ENCODE measurements at places on chromosomes 2 and 18.

DNA sequence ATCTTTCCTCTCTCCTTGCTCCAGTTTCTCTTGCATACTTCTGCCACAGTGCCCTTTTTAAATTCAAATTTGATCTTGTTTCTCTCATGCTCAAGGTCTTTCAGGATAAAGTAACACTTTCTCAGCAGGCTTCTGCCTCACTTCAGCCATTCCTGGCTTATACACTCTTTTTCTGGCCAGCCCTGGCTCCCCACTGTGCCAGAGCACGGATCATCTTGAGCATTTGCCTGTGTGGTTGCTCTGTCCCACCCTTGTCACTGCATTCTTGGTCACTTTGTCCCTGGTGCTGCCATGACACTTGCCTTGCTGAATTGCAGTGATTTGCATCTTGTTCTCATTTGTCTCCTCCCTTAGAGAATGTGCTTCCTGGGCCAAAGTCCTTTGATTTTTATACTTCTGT, 634.3 kb downstream of the TMEM182 start:
- no peak for DNase-seq

GRCh38 chr18:78859686-78860085, 119.9 kb upstream of the SALL3 start:
- no peak for DNase-seq

DNA sequence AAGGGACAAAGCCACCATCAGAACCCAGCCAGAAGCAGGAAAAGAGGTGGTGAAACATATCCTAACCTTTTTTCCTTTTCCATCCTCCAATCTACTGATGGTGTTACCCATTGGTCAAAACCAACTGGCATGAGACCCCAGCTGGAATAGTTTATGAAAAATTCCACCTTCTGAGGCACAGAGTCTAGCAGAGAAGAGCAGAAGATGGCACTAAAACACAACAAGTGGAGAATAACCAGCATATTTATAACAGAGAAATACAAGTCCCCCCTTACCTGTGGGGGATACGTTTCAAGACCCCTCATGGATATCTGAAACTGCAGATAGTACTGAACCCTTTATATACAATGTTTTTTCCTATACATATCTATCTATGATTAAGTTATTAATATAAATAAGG, 4.9 kb upstream of the INPP1 start:
- DNase-seq: no peak

- no peak for DNase-seq
These were observed 27.1 kb downstream of the TTC32 start for GRCh38 chr2:19874726-19875125.

DNA sequence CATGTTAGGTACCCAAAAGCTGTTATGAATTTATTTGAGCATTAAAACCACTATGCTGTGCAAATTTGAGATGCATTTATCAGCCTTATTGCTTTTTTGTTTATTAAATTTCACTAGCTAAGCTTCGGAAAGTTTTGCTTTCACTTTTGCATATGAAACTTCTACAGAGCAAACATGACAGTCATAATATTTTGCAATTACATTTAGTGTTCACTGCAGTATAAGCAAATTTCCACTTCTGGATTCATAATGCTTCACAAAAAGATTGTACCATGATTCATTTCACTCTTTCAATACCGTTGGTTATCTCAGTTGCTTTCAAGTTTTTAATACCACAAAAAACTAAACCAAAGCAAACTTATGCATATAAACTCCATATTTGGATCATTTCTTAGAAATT, 228.7 kb upstream of the SLC8A1 start:
- DNase-seq: no peak

DNA sequence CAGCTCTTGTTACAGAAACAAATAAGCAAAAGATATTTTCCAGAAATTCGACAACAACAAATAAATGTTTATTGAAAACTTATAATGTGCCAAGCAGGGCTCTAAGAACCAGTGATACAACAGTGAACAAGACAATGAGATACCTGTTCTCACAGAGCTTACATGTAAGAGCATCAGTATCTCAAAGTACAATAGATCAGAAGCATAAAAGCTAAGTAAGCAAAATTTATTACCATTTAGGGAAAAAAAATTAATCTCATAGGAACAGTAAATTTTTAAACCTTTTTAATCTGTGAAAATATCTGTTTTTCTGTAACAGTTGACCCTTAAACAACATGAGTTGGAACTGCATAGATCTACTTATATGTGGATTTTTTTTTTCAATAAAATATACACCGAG, 20.9 kb downstream of the ROCK1 start:
- no peak for DNase-seq

GRCh38 chr2:224884188-224884587, 158.1 kb downstream of the DOCK10 start:
- DNase-seq: no peak

DNA sequence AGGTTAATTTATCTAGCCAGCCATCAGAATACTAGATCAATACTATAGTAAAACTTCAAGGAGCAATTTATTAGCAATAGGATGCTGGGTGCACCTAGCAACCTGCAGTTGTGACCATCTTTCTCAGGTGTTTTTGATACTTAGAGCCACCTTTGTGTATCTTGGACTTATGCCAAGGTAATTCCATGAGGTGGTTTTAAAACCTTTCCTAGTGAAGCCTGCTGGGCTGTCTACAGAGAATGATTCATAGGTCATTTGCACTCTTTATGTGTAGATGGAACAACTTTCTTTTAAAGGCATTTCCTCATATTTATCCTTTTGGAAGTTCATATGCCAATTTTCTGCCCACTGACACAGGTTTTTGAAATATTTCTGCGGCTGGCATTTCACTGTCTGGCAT, 1030.1 kb upstream of the POU3F3 start:
- DNase-seq: no peak

DNA sequence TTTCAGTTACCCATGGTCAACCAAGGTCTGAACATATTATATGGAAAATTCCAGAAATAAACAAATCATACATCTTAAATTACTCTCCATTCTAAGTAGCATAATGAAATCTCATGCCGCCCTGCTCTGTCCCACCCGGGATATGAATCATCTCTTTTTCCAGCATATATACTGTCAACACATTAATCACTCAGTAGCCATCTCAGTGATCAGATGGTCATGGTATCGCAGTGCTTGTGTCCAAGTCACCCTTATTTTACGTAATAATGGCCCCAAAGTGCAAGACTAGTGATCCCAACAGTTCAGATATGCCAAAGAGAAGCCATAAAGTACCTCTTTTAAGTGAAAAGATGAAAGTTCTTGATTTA, 43.8 kb downstream of the OSBPL6 start:
- no peak for DNase-seq

GRCh38 chr2:142536966-142537365, 340.5 kb upstream of the KYNU start:
- DNase-seq: no peak

DNA sequence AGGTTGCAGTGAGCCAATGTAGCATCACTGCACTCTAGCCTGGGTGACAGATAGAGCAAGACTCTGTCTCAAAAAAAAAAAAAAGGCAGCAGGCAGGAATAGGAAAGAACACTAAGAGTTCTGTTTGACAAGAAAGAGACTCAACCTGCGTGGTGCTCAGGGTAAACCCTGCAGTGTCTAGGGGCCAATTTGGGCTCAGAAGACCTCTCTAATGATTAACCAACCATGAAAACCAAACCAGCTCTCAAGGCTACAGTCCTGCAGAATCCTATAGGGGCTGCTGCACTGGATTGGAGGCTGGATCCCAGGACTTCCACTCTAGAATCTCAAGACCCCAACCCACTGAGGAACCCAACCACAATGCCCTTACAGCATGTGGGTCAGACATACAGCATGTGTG, 2.4 kb downstream of the TRABD2A start:
- no peak for DNase-seq

GRCh38 chr2:221529943-221530652, 42.0 kb downstream of the EPHA4 start:
- peak; percentile 56 for DNase-seq

DNA sequence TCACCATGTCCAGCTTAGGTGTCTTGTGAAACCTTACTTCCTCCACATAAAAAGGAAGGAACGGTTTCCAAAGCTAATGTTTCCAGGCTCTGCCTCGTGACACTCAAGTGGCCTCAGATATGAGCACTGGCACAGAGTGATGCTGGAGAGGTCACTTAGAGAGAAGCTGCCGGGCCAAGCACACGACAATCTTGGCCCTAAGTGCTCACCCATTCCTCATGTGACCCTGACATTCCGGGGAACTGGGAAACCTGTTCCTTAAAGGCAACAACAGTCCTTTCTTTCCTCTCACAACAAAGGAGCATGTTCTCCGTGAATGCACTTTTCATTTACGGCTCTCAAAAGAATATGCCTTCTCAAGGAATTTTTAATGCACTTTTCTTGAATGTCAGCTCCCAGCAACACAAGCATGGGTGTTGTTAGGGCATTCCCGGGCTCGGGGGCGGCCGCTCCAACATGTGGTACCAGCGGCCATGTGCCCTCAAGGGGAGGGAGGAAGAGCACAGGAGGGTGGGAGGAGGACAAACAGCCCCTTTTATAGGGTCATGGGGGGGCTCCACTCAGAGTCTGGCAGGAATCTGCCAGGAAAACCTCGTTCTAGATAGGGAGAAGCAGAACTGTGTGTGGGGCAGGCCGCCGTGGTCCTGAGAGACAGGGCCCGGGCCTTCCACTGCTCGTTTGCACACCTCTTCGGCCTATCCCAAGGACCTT, 118.6 kb downstream of the MBP start:
- no peak for DNase-seq

DNA sequence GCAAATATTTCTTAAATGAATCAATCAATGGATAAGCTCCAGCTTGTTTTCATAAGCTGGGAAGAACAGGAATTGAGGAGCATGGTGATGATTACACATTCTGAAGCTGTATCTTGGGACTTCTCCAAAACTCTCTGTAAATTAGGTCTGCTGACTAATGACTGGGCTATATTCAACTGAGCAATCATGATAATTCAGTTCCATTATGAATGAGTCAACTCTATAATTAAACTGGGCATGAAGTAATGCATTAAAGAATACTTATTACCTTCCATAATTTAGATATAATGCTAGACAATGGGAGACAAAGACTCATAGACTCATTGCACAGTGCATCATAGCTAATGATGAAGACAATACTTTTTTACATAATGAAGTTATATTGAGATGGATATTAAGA, 207.4 kb downstream of the CBLN2 start:
- no peak for DNase-seq

- DNase-seq: no peak
These were observed 22.4 kb downstream of the LRRFIP1 start for GRCh38 chr2:237649541-237650454.

GRCh38 chr2:30257266-30258214, 26.2 kb downstream of the LBH start:
- DNase-seq: no peak

DNA sequence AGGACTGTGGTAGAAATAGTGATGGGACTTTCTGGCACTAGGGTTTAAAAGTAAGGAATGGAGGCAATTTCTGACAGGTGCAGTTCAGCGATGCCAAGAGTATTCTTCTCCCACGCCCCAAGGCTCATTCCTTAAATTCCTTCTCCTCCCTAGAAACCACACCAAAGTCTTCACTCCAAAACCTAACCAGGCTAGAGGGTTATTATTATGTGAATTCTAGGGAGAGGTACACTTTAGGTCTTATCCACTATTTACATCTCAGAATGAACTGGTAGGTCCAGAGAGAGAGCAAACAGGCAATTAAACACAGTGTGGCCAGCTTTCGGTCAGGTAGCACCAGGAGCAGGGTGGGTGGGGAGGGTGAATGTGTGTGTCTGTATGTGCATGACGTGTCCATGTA, 11.4 kb downstream of the IL1F10 start:
- DNase-seq: no peak

DNA sequence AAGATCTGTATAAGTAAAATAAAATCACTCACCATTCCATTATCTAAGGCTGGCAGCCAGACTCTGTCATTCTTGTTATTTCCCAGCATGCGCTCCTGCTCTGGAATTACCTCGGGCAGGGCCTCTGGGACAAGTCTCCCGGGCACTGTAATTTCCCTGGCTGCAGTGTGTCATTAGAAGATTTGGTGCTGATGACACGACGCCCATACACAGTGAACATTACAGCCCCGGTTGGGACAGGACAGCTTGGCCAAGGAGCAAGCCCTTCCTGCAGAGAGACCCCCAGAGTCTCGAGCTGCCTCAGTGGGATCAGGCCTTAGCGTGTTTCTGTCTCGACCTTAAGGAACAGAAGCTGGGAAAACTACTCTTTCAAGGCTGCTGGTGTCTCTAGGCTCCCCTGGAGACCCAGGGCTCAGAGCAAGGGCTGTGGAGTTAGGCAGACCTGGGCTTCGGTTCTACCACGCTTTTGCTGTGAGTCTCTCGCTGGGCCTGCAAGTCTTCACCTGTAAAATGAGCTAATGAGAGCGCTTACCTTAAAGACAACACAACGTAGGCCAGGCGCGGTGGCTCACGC, 39.7 kb downstream of the SMAD7 start:
- no peak for DNase-seq

- DNase-seq: peak; percentile 96
These were observed 55.1 kb upstream of the MAP4K3 start for GRCh38 chr2:39492095-39492590.

DNA sequence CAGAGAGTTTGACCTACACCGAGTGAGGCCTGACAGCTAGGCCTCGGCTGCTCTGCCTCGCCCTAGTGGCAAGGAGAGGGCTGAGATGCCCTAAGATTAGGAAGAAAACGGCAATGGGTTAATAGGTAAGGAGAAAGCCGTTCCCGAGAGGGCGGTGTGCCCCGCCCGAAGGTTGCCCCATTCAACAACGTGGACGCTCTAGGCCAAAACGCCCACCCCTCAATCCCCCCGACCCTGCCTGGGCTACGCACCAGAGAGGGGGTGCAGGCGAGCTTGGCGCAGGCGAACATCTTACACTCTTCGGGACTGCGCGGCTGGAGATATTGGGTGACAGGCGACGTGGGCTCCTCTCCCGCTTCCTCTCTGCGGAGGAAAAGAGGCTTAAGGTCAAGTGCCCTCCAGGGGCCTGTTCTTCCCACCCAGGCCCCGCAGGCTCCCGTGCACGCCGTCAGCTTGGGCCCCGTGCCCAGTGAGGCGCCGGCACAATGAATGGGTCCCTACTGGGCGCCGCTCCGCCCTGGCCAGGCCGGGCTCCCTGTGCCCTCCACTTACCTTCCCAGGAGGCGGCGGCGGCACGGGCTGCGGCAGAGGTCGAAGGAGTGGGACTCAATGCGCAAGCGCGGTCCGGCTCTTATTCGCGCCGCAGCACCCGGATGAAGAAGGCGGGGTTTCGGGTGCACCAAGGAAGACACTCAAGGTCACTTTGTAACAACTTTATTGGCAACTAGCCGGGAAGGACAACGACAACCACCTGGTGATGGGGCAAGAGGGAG, at the start of gene ATP5MC3:
ATP5MC3 (minus strand) TSS at position 607 of the 773 bp plus-strand sequence; CDS start at position 290, 317 bp downstream.
- DNase-seq: peak; percentile 76

GRCh38 chr2:154832711-154833110, 134.2 kb downstream of the KCNJ3 start:
- DNase-seq: no peak

DNA sequence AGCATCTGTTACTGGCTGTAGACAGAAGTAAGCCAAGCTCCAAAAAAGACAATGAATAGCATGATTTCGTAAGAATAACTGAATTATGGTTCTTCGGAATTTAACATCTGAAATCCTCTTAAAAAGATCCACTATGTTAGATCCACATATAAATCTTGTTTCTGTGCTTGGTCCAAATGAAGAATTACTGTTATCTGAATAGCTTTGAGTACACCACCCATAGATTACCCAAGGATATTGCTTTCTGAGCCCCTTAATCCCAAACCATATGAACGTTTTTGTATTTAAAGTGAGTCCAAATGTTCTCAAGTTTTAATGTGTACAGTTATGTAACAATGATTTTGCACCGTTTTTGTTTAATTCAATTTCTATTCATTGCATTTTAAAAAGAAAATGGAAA, 124.9 kb downstream of the DSC3 start:
- DNase-seq: no peak
